Activated effector memory CD4-positive, alpha-beta T cell treated with anti-CD3 and anti-CD28 coated beads, Interleukin-2, amount 50 U/mL, for 16 hours (primary cell): ENCODE measurements at places on chromosomes 13 and 19.

- DNase-seq: no peak
Observed at GRCh38 chr13:40617801-40618356, 48.6 kb downstream of the FOXO1 start.

DNA sequence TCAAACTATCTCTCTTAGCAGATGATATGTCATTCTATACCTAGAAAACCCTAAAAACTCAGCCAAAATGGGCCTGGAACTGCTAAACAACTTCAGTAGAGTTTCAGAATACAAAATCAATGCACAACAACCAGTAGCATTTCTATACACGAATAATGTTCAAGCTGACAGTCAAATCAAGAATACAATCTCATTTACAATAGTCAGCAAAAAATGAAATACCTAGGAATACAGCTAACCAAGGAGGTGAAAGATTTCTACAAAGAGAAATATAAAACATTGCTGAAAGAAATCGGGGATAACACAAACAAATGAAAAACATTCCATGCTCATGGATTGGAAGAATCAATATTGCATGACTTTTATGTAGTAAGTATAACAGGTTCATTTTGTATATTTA is 804.8 kb downstream of the SLITRK1 start:
- DNase-seq: no peak

DNA sequence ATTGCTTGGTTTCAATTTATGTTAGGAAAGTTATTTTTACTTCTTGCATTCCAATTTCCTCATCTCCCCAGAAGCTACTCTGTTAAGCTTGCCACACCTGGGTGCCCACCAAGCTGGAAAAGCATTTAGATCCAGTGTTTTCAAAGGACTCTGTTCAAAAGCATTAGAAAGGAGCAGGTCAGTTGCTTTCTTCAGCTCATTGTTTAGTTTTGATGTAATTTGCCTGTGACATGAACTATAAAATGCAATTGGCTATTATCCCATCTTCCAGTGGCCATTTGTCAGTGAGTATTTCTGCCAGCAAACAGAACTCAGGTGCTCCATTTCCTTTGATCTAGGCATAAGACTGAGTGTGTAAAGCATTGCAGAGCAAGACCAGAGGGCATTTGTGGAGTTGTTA is 46.7 kb upstream of the RNF113B start:
- no peak for DNase-seq

DNA sequence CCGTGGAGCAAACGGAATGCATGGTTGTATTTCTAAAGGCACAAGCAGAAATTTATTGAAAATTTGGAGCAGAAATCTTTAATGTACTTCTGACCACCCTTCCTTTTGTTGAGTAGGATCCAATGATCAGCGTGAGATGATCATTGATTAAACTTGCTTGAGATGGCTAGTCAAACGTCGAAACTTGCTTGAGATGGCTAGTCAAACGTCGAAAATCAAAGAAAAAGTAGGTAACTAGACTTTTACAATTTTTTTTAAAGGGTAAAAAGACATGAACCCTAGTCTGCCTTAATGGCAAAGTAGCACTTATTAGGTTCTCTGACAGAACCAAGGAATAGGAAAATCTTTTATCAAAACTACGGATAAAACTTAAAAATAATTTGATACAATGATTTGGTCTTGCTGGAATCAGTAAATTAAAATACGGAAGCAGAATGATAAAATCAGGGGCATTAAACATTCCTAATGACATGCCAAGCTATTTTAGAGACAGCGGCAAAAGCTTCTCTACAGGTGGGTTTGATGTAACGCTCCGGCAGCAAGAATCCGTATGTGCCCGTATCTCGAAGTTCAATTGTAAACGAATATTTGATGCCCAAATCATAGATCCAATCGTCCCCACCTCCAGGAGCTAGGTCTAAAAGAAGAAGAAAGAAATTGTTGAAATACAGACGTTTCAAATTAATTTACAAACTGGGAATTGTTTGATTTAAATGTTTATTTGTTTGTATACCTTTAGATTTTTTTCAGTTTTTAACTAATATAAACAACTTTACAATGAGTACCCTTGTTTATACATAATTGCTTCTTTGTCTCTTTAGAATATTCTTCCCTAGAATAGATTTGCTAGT is 841 bp upstream of the ZC3H13 start:
- no peak for DNase-seq

GRCh38 chr19:3136684-3137055 is 837 bp downstream of the GNA15 start:
- no peak for DNase-seq

GRCh38 chr13:76764916-76765315 is 121.3 kb downstream of the KCTD12 start:
- no peak for DNase-seq

- no peak for DNase-seq
Observed at GRCh38 chr19:1672769-1673644, 20.6 kb upstream of the TCF3 start.

GRCh38 chr19:43540381-43540780 is 7.4 kb downstream of the ZNF575 start:
- no peak for DNase-seq

GRCh38 chr13:93991569-93991968 is 487.9 kb downstream of the DCT start:
- no peak for DNase-seq
